ENCODE measurements at places on chromosomes 7 and 10.

DNA sequence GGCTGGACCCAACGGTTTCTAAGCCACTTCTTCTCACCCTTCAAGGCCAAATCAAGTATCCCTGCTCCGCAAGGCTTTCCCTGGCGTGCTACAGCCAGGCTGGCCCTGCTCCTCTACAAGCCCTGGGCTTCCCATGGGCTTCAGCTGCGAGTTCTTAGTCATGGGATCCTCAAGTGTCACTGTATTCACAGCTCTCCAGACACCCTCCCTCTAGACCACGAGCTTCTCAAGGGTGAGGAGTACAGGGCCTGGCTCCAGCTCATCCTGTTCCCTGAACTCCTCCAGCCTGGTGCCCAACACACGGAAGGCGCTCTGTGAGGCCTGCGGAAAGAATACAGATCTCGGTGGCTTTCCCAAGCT is 38.8 kb downstream of the FAM53B start:
- DNase-seq = no peak

DNA sequence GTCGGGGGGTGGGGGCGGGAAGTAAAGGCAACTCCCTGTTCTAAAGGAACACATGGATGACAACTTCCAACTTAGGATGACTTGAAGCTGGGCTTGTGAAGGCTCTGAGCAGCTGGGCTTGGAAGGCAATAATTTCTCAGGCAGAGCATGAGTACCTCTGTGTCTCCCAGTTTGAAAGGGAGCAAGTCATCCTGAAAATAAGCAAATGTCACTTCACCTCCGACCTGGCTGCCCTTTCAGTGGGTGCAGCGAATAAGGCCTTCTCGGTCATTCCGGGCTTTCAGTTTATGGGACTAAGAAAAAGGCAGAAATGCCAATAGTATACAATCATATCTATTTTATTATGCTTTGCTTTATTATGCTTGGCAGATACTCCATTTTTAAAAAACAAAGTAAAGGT is 15.3 kb upstream of the ADAMTS14 start:
- DNase-seq = no peak

DNA sequence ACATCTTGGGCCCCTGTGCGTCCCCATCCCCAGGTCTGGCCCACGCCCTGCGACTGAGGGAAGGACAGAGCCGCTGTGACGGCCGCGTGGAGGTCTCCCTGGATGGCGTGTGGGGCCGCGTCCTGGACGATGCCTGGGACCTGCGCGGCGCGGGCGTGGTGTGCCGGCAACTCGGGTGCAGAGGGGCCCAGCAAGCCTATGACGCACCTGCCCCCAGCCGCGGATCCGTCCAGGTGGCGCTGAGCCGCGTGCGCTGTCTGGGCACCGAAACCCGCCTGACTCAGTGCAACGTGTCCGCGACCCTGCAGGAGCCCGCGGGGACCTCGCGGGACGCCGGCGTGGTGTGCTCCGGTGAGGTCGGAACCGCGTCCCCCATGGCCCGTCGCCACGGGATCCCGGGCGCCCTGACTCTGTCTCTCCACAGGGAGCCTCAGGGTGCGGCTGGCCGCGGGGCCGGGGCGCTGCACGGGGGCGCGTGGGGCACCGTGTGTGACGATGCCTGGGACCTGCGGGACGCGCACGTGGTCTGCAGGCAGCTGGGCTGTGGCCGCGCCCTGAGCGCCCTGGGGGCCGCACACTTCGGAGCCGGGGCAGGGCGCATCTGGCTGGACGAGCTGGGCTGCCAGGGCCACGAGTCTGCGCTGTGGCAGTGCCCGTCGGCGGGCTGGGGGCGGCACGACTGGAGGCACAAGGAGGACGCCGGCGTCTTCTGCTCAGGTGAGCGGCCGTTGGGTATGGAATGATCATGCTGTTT is 5.9 kb downstream of the SCART1 start:
- DNase-seq = no peak

DNA sequence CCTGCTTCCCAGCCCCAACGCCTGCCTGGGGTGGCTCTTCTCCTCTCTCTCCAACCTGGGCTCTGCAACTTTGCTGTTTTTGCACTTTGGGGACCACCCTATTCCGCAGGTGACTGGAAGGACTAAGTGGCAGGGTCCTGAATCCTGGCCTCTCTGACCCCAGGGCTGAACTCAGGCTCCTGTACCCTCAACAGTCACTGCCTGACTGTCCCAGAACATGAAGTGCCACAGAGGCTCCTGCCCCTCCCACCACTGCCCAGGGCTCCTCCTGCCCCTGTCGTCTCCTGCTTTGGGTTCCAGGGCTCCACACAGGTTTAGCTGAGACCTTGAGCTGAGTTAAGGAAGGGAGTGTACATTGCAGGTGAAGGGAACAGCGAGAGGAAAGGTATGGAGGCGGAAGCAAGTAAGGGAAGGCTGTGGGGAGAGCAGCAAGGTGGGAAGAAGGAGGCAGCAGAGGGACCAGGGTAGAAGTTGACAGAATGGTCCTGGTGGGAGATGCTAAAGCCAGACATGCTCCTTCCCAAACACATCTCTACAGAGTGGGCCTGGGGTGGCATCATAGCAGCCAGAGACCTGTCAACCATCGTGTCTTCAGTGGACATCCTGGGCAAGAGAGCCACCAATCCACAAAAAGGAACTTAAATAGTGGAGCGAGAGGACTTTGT is 5.7 kb upstream of the GRID1 start:
- no peak for DNase-seq

DNA sequence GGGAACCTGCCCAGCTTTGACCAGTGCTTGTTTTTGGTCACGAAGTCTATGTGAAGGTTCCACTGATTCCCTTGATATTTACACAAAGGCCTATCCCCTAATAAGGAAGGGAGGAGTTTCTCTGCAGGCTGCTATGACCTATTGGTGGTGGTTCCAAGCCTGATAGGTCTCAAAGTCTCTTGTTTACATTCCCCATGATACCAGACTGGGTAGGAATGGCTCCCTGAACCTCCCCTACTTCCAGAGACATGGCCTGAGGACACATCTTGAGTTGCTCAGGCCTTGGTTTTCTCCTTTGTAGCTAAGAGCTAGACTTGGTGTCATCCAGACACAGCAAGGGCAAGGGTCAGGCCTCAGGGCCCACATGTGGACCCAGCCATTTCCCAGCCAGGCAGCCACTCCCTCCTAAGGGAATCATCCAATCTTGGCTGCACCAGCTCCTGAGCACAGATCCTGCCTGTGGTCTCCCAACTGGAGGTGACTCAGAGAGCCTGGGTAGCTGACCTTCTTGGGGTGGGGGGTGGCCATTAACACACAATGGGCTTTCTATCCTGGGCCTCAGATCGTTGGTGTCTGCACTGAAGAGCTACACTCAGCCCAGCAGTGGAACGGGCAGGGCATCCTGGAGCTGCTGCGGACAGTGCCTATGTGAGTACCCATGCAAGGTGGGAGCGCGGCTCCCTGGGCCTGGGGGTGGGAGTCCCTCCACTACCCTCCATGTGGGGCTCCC is 51.0 kb upstream of the TRIM8 start:
- DNase-seq = no peak

GRCh38 chr10:124257781-124258180 is 160.9 kb downstream of the OAT start:
- DNase-seq = no peak

DNA sequence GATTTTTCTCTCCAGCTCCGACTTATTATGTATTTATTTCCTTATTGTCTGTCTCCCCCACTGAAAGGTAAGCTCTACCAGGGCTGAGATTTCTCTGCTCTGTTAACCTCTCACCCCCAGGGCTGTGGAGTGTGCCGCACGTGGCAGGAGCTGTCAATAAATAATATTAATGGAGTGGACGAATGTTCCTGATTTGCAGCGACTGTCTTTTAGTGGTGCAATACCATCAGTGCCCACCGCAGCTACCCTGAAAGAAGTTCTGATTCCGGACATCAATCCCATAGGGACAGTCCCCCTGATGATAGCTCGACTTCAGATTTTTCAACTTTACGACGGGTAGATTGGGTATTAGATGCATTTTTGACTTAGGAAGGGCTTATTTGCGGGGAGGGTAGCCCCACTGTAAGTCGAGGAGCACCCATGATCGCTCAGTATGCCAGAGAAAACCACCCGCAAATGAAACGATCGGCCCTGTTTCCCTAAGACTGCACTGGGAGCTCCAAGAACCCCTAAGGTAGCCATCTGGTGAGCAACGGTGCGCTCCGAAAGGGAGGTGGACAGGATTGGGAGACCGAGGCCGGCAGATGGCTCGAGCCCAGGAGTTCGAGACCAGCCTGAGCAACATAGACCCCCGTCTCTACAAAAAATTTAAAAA is 986 bp upstream of the PPP2R2D start:
- no peak for DNase-seq

DNA sequence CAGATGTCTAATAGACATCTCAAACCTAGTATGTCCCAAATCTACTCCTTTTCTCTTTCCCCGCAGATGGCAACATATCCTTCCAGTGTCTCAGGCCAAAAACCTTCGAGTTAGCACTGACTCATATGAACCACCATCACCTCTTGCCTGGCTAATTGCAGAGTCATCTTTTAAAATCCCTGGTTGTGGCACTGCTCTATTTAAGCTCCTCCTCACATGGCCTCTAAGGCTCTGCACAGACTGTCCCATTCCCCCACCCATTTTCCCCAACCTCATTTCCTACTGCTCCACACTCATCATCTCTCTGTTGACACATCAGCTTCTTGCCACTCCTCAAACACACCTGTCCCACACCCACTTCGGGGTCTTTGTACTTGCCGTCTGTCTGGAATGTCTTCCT is 16.8 kb upstream of the HBP1 start:
- DNase-seq = no peak

DNA sequence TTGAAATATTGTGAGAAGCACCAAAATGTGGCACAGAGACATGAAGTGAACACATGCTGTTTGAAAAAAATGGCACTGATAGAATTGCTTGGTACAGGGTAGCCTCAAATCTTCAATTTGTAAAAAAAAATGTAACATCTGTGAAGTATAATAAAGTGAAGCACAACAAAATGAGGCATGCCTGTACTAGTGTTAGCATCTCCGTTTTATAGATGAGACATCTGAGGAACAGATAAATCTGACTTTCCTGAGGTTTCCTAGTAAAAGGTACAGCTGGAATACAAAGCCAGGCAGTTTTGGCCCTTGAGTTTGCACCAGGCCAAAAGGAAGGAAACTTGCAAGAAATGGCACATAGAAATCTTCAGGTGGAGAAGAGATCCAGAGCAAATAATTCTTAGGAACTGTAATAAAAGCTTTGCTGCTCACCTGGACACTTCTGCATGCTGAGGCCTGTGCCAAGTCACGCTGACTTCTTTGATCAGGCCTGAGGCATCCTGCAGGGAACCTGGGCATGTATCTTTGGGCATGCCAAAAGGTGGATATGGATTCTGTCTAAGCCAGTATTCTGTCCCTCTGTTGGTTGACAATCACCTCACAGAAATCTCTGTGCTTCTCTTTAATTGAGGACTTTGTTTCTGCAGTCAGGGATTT is 251.5 kb upstream of the PLPP4 start:
- DNase-seq = no peak

DNA sequence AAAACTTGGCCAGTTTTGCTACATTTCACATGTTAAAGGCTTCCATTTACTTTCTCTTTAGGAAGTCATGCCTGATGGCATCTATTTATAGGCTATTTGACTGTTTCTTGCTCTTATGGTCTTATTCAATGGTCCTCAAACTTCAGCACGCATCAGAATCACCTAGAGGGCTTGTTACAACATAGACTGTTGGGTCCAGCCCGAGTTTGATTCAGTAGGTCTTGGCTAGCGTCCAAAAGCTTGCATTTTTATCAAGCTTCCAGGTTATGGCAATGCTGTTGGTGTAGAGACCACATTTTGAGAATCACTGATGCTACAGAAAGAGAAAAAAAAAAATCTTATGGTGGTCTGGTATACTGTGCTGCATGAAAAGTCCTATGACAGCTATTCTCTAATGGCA is 51.9 kb downstream of the MTPN start:
- no peak for DNase-seq

GRCh38 chr7:157752832-157753291 is 416.1 kb downstream of the DNAJB6 start:
- DNase-seq = no peak

DNA sequence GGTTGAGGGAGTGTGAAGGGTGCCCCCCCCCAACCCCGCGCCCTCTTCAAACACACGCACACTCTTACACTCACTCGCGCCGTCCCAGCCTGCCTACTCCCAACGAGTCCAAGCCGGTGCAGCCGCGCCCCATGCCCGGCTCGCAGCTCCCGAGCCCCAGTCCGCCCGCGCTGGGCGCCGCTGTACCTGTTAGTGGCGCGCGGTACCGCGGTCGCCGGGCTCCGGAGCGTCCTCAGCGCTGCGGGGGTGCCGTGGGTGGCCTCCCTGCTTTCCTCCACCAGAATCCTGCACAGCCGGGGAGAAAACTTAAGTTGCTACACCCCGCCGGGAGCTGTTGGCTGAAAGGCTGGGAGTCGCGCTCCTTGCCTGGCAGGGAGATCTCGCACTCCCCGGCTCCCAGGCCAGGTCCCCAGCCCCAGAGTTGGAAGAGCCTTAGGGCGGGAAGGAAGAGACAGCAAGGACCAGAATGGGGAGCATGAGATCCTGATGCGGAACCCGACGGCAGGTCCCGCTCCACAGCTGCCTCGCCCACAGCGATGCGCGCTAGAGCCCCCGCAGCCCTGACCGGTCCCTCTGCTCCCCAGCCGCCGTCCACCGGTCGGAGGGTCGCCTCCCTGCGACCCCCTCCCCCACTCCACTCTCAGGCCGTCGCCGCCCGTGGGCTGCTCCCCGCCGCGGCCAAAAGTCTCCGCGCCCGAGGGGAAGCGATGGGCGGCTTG is 863 bp downstream of the ST8SIA6 start:
- no peak for DNase-seq

- DNase-seq = no peak
Measured at GRCh38 chr10:52623761-52624160, 148.8 kb downstream of the MBL2 start.

DNA sequence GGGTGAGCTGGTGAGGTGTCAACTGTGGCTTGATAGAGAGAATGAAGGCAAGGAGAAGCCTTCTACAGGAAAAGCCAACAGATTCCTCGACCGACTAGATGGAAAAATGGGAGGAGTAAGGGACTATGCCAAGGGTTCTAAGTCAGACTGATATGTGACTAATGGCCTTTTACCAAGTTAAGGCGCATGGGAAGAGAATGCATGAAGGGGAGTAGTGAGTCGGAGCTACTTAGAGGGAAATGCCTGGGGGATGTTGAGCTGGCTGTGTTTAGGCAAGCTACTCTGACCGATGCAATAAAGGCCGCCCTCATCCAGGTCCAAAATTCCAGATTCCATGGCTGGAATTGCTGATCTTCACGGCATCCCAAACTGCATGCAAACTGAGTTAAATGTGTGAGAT is 48.2 kb downstream of the APBB1IP start:
- DNase-seq = no peak

DNA sequence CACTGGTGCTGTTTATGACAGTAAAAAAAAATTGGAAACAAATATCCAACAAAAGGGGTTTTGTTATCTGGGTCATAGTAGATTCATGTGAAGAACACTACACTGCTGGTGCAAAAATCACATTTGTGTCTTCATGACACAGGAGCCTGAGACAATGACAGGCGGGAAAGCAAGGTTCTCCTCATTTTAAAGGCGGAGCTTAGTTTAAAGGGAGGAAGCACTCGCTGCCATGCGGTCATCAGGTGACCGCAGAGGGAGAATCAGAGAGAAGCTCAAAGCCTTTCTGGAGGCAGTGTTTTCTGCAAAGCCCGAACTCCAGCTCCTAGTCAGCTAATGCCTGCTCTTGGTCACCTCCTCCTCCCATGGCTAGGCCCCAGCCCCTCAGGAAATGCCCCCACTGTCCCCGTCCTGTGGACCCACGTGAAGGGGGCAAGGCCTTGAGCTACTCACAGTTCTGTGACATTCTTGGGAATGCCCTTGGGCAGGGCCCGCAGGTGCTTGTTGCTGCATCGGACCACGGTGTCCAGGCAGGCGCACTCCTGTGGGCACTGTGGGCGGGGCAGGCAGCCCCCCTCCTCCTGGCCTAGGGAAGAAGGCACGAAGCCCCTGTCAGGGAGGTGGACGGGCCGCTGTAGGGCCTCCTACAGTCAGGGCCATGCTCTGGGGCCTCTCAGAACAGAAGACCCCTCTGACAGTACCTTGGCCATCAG is 146.1 kb downstream of the SLIT1 start:
- DNase-seq = no peak

All from right lung (tissue), 10 donors.